ENCODE measurements at places on chromosomes 1 and 21.

GRCh38 chr1:117754061-117754969 is 148.5 kb downstream of the TENT5C start:
- peak; percentile 70 for DNase-seq

GRCh38 chr1:36867575-36867974 is 166.7 kb downstream of the GRIK3 start:
- no peak for DNase-seq

DNA sequence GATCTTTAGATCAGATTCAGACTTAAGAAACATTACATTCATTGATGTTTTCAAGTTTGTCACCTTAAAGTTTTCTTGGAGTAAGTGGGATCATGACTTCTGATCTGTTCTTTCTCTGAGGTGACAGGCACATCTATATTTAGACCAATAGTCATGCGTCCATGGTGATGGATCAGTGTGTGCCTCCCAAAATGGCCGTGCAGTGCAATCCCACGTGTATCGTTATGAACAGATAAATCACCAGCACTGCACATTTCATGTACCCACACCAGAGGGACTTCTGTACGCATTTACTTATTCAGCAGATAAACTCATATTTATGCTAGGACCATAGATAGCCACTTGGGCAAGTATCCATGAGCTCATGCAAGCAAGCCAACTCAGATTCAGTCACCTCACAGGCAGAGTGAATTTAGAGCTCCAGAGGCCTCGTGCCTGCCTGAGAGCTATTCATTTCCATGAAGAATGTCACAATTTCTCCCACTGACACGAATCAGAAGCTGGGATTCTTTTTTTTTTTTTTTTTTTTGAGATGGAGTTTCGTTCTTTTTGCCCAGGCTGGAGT is 13.9 kb upstream of the WDR26 start:
- no peak for DNase-seq

DNA sequence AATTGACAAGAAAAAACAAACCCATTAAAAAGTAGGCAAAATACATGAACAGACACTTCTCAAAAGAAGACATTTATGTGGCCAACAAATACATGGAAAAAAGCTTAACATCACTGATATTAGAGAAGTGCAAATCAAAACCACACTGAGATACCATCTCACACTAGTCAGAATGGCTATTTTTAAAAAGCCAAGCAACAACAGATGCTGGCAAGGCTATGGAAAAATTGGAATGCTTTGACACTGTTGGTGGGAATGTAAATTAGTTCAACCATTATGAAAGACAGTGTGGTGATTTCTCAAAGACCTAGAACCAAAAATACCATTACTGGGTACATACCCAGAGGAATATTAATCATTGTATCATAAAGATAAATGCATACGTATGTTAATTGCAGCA is 641.1 kb upstream of the B3GALT2 start:
- no peak for DNase-seq

DNA sequence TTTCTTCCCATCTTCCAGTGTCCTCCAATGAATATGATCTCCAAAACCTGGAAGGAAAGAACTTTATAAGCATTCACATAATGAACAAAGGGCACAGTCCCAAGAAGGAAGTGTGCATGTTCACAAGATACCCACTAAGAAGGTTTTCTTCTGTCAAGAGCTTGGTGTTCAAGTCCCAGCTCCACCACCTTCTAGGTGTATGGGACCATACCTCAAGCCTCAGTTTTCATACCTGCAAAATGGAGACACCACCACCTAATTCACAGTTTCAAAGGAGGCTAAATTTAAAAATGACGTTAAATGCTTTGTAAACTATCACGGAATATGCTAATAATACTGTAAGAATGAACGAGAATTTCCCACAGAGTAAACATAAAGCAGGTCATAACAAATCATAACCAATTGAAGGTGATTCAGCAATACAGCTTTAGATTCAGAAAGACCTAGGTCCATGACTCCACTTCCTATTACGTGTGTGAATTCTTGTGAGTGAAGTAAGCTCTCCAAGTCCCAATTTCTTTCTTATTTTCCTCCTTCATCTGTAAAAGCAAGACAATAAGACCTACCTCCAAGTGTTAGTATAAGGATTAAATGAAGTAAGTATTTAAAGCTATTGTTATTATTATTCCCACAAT is 8.1 kb upstream of the KTI12 start:
- DNase-seq: no peak

- no peak for DNase-seq
Measured at GRCh38 chr1:51218570-51218969, 17.5 kb upstream of the RNF11 start.

- DNase-seq: no peak
Measured at GRCh38 chr1:110475362-110476027, 24.5 kb downstream of the PROK1 start.

DNA sequence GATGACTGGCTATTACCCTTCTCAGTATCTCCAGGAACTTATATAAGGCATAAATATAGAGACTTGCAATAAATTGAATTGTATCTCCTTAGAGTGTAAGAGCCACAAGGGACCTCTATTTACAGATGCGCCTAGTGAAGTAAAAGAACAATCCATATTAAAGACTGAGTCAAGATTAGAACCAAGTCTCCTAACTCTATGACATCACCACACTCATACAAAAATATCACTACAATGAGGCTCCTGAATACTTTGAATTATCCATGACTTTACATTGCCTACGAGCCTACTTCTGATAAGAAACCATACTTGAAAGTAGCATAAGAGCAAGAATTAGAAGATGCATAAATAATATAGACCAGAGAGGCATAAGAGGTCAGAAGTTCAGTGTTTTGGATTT is 18.8 kb downstream of the DPYD start:
- DNase-seq: no peak

DNA sequence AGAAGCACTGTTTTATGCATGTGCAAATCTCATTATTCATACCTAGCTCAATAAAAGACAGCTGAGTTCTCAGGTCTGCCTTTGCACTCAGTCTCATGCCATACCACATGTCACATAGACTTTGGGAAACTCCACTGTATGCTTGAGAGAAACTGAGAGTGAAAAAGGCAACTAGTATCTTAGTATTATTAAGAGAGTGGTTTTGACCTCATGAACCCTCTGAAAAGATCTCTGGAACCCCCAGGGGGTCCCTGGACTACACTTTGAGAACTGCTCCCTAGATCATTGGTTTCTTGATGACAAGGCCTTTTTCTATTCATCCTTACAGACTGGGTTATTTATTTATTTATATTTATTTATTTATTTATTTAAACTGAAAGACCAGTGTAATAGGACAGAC is 3.7 kb upstream of the RHEX start:
- no peak for DNase-seq

GRCh38 chr1:162367073-162367472 is 9.6 kb downstream of the SPATA46 start:
- DNase-seq: no peak

GRCh38 chr1:7261490-7261889 is 476.2 kb downstream of the CAMTA1 start:
- DNase-seq: no peak

DNA sequence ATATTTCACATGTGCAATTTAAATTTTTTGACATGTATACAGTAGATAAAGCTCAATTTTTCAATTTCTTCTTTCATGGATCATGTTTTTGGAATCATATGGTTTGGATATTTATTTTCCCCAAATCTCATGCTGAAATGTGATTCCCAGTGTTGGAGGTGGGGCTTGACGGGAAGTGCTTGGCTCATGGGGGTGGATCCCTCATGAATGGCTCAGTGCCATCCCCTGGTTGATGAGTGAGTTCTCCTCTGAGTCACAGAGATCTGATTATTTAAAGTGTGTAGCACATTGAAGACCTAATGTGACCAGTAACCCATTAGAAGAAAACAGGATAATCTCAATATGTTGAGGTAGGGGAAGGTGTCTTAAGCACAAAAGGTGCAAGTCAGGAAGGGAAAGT is 9.1 kb upstream of the IFI16 start:
- DNase-seq: peak; percentile 95

DNA sequence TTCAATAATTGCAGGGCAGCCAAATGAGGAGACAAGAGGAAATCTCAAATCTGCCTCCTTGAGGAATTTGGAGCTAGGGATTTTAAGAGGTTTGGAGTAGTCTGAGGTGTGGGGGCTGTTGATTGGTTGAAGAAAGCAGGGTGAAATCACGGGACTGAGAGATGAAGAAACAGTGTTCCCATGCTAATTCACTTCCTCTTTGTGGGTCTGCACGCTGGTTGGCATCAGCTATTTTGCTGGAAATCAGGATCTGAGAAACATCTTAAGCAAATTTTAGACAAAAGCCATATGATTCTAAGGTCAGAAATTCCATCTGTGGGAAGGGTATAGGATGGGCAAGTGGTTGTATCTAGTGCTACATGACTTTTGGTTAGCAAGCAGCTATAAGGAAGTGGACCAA is 107.1 kb upstream of the PAXBP1 start:
- no peak for DNase-seq

- DNase-seq: no peak
Measured at GRCh38 chr1:179814546-179814838, 63.1 kb downstream of the TOR1AIP2 start.

DNA sequence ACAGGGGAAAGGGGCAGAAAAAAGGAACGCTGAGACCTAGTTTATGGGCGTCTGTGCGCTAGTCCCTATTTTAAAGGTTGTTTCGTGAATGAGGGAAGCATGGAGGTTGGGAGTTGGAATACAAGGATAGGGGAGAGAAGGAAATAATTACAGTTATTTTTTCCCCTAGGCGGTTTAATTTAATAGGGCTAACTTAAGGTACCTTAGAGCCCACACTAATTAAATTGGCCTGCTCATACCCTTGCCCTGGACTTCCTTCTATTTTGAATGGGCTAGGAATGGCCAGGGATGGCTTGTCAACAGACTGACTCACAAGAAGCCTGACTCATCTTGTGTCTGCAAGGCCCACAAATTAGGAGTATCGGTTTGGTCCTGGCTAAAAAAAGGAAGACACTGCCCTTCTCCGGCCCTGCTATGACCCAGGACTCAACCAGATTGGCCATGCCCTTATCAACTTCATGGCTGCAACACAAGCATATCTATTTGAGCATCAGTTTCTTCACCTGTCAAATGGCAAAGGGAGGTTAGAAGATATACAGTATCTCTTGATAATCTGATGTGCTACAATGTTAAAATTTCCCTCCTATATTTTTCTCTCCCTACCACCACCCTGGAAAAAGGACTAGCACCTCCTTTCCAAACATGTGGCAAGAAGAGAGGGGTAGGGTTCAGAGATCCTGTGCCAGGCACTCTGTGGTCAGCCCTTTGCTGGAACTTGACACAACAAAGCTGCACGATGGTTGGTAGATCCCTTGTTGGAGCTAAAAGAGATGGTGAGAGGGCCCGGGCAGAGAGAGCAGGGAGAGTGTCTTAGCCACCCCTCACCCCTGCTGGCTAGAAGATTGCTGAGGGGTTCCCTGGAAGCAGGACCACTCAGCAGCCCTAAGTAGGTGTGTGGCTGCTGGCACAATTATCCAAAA is 2.2 kb upstream of the SSBP3 start:
- no peak for DNase-seq

GRCh38 chr1:4424766-4425165 is 229.6 kb upstream of the AJAP1 start:
- DNase-seq: no peak

- no peak for DNase-seq
Measured at GRCh38 chr1:6788946-6789345, 3.7 kb downstream of the CAMTA1 start.

DNA sequence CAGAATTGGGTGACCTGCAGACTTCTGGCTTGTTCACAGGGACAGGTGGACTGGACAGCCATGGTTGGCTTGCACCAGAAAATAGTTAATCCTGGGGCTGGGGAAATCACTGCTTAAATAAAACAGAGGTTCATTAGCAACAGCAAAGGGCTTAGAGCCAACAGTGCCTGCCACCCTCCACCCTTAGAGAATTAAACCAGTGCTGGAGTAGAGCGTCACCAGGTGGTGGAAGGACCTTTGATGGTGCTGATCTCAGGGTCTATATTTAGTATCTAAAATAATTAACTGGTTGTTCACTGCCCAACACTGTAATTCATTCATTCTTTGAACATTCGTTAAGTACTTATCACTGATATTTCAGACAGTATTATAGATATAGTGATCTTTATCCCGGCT is 34.7 kb upstream of the PDE9A start:
- no peak for DNase-seq

- DNase-seq: no peak
Measured at GRCh38 chr1:228848406-228848805, 113.1 kb downstream of the RHOU start.

DNA sequence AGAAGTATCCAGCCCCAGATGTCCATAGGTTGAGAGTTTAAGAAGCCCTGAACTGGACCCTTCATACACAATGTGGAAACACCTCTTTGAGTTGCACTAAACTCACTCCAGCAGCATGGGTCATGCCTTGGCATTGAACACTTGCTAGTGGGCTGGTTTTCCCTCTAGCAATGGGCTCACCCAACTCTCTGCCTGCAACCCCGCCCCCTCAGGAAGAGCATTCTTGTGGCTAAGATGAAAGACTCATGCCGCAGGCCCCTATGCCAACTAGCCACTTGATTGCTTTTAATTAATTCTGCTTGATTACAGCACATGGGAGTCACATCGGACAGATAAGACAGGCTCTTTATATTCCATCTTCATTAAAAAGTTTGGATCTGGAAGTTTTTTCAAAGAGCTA is 136.5 kb upstream of the GJB5 start:
- DNase-seq: no peak

GRCh38 chr1:38586993-38587646 is 272.5 kb downstream of the RRAGC start:
- no peak for DNase-seq

- DNase-seq: no peak
Measured at GRCh38 chr1:19978143-19978542, 1.3 kb downstream of the PLA2G2A start.

GRCh38 chr21:15159382-15160020 is 94.7 kb upstream of the NRIP1 start:
- DNase-seq: no peak

DNA sequence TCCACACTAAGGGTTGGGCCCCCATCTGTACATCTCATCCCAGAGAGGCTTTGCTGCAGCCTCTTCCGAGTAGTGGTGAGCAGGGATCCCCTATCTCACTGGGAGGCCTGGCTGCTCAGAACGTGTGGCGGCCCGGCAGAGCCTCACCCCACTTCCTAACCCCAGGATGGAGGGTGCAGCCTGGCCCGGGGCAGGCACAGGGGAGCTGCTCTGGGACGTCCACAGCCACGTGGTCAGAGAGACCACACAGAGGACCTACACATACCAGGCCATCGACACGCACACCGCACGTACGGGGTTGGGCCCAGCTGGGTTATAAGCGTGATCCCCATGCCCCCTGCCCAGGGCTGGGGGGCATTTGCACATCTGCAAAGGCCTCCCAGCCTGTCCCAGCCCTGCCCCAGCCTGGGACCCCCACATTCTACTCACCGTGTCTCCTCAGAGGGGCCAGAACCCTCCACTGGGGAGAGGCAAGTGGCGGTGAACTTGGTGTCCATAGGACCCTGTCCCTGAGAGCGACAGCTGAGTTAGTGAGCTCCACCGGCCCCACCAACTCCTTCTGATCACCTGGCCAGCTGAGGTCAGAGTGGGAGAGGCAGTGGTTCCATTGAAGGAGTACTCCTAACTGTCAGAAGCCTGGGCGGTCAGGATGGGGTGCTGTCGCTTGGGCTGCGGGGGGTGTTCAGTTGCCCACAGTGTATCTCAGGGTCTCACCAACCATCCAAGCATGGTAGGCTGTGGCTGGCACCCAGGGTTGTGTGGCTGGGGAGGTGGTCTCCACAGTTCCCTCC is 41.2 kb downstream of the TRIM11 start:
- DNase-seq: no peak

- DNase-seq: no peak
Measured at GRCh38 chr1:228006034-228006785, 588 bp upstream of the WNT3A start.

- DNase-seq: no peak
Measured at GRCh38 chr1:95007687-95008086, 65.1 kb downstream of the ALG14 start.

- no peak for DNase-seq
Measured at GRCh38 chr1:173453982-173454381, 23.2 kb upstream of the PRDX6 start.

Measured in tibial nerve (tissue), 4 donors.